ENCODE measurements at places on chromosomes 1 and 21.

DNA sequence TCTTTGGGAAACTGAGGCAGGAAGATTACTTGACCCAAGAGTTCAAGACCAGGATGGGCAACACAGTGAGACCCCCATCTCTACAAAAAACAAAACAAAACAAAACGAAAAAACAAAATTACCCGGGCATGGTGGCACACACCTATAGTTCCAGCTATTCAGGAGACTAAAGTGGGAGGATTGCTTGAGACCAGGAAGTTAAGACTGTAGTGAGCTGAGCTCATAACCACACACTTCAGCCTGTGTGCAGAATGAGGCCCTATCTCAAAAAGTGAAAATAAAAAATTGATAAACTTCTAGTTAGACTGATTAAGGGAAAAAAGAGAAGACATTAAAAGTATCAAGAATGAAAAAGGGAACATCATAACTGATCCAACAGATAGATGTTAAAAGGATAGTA is 154.0 kb downstream of the RHOU start:
- DNase-seq = no peak

DNA sequence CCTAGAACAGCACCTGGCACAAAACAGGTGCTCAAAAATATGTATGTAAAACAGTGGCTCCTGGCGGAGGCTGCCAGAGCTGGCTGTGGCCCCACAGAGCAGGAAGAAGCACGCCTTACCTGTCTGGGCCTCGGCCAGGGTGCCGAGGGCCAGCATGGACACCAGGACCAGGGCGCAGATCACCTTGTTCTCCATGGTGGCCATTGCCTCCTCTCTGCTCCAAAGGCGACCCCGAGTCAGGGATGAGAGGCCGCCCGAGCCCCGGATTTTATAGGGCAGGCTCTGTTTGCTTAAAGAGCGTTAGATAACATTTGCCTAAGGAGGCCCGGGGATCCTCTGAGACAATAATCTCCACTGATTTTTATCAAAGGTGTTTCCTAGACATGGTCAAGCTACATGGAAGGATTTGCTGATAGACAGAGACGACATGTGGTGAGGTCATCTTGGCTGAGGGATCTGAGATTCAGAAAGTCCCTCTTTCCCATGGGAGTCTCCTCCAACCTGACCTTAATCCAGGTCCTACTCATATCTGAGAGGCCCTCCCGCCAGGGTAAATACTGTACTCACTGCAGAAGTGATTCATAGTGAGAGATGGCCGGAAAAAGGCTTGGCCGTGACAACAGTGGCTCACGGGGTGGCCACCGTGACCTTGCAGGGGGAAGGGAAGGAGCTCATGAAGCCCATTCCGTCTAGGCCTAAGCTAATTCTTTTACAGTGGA is at the start of gene TFF1:
Gene TFF1 (minus strand): TSS at position 244 of the 719 bp plus-strand sequence. CDS start 40 bp downstream, at position 204.
- DNase-seq = no peak

DNA sequence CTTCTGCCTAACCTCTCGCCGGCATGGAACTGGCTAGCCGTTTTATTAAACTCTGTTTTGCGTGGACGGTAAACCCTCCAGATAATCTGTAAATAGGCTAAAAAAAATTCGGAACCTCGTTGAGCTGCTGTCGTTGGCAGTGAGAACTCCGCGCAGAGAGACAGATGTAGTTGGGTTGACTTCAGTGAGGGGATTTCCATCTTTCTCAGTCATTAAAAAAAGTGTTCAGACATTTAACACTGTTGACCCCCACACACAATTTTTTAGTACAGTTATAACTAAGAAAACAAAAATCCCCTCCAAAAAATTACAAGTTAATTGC is 464 bp downstream of the PARK7 start:
- DNase-seq = no peak

- no peak for DNase-seq
Measured at GRCh38 chr1:117656202-117656641, 50.4 kb downstream of the TENT5C start.

GRCh38 chr1:240256836-240257503 is 165.3 kb downstream of the FMN2 start:
- DNase-seq = no peak

- no peak for DNase-seq
Measured at GRCh38 chr1:5597991-5598823, 394.0 kb downstream of the NPHP4 start.

GRCh38 chr1:163672976-163673758 is 351.4 kb downstream of the NUF2 start:
- no peak for DNase-seq

- no peak for DNase-seq
Measured at GRCh38 chr1:198267921-198268320, 111.1 kb downstream of the NEK7 start.

DNA sequence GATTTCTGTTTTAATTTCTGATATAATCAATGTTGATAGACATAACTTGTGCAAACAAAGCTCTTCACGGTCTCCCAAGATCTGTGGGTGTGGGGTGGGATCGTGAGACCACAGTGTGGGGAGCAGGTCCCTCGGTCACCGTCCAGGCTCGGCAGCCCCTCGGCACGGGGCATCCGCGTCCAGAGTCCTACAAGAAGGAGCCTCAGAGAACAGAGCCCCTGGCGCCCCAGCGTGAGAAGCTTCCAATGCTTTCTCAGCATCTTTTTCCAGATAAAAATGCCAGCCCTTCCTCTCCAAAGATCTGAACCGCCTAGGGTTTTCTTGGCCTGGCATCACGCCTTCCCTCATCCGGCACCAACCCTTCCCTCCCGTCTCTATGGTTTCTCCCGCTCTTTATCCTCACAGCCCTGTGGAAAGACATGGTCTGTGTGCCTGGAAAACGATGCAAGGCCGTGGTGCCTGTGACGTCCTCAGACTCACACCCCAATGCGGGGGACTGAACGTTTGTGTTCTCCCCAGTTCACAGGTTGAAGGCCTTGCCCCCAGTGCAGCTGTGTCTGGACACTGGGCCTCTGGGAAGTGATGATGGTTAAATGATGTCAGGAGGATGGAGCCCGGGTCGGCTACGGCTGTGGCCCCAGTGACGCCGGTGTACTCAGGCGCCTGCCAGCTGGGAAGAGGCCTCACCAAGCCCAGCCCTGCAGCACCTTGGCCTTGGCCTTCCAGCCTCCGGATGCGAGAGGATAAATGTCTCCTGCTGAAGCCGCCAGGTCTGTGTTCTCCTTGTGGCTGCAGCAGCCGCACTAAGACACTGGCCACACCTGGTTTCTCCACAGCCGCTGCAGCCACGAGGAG is 45.9 kb upstream of the COL6A2 start:
- DNase-seq = no peak

GRCh38 chr1:104266612-104267011 is 516.9 kb downstream of the AMY1C start:
- DNase-seq = no peak

DNA sequence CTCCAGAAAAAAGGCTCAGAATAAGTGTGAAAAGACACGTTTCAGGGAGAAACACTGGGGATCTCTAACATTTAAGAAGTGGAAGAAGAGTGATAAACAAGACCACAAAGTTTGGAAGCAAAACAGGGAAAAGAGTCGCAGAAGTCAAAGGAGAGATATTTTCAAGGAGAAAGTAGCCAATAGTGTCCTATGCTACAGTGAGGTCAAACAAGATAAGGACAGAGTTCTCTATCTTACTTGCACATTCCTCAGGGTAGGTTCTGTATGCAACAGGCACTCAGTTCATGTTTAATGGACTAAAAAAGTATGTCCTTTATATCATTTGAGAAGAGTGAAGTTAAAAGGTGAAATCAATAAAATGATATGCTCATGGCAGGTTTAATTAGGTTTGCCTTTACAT is 13.8 kb upstream of the EDEM3 start:
- DNase-seq = no peak

GRCh38 chr1:17191990-17192242 is 13.0 kb upstream of the PADI1 start:
- no peak for DNase-seq

DNA sequence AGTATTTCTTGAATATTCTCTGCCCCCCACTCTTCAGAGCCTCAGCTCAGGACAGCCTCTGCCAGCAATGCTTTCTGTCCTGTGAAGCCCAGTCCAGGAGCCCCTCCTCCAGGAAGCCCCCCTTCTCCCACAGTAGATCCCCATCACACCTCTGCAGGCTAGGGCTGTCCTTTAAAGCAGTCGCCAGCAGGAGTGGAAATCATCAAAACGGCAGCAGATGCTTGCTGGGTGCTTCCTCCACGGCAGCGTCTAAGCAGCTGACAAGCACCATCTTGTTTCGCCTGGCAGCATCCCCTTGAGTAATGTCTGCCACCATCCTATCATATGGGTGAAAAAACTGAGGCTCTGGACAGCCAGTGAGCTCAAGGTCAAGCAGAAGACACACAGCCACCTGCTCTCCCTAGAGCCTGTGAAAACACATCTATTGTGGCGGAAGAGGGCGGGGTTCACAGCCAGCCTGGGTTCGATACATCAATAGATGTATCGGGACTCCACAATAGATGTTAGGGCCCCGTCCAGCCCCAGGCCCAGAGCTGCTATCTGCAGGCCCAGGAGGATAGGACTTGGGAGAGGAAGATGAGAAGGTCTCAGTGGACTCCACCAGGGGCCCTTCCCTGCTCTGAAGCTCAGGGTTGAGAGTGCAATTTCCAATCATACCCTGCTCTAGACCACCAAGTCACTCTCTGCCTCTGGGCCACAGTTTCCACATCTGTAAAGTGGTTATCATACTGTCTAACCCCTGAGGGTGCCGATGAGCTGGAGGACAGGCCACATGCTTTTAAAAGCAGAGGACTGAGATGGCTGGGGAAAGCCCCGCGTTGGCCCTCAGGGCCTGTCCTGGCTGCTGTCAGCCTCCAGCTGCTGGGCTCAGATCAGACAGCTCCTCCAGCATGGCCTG is 17.5 kb downstream of the RUNX3 start:
- DNase-seq = no peak

DNA sequence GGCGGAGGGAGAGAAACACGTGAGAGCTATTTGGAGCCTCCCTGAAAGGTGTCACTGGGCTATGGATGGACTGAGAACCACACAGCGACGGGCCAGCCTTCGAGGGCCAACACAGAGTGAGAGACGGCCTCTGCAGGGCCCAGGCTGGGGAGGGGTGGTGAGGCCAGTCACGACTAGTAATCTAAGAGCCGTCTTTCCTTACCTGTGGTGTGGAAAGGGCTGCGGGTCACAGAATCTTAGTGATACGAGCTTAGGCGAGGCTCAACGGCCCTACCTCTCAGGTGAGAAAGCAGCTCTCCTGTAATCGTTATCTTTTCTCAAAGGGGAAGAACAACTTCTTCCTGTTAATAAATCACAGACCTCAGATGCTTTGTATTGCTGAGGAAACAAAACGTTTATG is 33.4 kb upstream of the COX20 start:
- no peak for DNase-seq

- DNase-seq = no peak
Measured at GRCh38 chr1:954927-955326, 4.1 kb downstream of the NOC2L start.

Measured in CMK (cell line).